ENCODE measurements at places on chromosomes 12 and 14.
A peak's percentile ranks its signal among the peaks of the same experiment; 100 is the strongest.

DNA sequence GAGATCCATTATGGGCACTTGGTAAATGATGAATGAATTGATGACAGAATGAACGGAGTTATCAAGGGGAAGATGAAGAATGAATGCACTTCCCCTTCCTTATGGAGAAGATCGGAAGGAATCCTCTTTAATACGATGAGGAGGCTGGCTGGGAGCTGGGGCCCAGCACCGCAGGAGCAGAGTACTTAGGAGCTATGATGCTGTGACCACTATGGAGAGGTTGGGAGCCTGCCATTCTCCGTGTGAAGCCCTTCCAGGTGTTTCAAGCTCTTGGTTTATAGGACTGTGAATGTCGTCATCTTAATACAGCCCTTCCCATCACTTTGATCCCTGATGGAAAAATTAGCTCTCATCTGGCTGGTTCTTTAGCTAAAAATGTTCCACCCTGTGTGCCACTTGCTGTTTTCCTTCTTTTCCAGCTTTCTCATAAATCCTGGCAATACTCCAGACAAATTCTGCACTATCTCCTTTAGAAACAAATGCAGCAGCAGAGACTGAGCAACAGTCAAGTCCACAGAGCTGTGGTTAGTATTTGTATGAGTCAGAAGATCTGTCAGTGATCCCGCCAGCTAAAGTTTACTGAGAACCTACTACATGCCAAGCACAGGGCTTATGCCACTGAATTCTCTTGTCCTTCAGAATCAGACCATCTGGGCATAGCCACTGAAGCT, 263.1 kb upstream of the CRY1 start:
- no peak for DNase-seq

DNA sequence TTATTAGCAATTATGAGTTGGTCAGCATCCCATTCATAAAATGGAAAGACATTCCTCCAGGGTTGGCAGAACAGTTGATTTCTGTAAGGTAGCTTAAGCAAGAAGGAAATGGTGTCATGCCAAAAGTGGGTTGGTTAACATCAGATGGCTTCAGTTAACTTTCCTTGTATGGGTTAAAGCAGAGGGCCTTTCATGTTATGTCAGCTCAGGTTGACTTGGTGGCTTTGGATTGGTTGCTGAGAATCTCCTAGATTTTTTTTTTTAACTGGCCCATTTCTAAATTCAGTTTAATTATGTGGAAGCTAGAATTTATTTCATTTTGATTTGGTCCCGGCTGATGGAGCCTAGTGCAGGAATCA, 87.8 kb downstream of the BBS10 start:
- no peak for DNase-seq

DNA sequence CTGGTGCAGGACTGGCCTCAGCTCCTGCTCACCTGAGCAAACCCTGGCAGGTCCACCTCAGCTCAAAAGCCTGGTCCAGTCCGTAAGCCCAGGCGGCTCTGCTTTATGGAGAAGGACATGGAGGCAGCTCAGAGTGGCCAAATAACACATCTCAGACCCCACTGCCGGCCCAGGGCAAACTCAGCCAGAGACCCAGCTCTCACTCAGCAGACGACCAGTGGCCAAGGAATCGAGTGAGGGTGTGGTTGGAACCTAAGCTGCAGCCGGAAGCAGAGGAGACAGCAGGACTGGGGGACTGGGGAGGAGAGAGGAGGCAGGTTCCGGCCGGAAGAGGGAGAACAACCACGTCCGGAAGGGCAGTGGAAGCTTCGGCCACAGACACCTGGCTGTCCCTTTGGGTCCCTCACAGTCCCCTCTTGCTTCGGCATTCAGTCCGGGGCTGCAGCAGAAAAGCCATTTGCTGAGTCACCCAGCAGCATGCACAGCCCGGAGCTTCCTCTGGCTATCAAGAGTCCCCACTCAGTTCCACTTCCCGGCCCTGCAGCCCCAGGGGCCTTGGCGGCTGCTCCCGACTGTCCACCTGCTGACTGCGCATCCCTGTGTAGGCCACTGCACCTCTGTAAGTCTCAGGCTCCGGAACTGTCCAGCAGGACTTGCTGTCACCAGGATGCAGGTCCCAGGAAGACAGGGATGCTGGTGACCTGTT, 104.0 kb downstream of the CALM1 start:
- peak; percentile 63 for DNase-seq

DNA sequence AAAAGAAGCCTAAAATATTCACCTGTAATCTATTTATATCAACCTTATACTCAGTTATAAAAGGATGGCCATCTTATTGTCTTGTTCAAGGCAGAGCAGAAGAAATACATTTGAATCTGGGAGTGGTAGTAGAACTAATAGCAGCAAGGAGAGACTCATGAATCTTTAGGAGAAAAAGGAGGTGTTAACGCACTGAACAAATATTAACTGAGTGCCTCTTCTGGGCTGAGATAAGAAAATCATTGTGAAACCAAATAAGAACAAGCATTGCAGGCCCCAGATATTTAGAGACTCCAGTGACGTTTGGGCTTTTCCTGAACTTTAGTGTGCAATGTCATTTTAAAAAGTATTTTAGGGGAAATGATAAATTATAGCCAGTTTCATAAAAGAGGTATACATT, 790.6 kb downstream of the DIO2 start:
- no peak for DNase-seq

DNA sequence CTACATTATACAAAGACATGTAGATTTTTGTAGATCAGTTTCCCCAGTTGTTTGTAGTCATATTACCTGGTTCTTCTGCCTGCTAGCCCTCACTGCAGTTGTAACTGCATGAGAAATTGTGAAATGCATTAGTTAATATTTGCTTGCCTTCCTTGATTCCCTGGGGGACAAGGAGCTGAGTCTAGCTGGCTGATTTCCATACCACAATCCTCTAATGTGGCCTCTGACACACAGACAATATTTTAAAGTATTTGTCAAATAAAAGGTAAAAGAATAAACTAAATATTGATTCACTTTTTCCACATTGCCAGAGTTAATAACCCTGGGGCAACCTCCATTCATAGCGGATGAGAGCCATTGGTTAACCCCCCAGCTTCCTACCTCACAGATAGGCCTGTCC, 128.8 kb upstream of the TMEM132C start:
- no peak for DNase-seq

DNA sequence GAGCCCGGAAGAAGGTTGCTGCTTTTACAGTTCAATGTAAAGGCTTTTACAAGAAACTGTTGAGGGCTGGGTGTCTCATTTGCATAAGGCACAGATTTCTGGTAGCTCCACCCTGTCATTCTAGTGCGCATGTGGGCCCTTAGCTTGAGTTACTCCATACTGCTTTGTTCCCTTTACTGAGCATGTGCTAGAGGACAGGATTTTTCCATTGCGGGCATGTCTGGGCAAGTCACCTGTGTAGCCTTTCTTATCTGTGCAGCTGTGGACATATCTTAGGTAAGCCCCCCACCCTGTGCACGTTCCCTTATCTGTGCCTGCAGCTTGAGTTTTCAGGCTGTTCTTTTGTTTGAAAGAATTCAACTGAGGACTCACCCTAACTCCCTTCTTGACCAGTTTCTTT, 56.2 kb upstream of the ARHGAP5 start:
- DNase-seq: peak; percentile 45

- DNase-seq: no peak
These were observed 43.8 kb upstream of the PPM1H start for GRCh38 chr12:62978768-62979167.

DNA sequence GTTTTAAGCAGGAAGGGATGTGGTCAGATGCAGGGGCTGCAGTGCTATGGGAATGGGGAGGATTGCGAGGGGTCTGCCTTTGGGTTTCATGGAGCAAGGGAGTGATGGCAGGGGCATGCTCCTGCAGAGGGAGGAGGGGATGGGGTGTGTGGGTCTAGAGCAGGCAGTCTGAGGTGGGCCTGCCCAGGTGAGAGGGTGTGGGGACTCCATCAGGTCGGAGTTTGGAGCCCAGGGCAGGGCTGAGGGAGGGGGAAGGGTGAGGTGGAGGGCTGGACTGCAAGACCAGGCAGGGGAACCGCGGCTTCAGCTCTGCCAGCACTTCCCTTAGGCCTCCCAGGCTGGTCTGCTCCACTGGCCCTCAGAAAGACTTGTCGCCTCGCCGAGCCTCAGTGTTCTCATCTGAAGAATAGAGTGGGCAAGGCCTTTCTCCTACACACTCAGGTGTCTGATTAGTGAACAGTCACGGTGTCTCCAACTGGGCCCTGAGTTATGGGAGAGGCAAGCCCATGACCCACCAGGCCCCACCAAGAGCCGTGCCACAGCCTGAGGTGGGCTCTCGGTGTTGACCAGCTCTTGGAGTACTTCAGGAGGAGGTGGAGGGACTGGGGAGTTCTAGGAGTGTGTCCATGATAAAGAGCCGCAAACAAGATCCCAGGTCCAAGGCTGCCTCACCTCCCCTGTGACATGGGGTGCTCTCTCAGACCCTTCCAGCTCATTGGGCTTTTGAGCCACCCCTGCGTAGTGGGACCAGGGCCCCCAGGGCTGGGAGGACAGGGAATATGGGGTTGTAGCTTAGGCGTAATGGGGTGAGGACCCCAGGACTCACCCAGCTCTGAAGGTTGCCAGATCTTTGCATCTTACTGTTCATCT, 20.1 kb upstream of the KRT80 start:
- no peak for DNase-seq

DNA sequence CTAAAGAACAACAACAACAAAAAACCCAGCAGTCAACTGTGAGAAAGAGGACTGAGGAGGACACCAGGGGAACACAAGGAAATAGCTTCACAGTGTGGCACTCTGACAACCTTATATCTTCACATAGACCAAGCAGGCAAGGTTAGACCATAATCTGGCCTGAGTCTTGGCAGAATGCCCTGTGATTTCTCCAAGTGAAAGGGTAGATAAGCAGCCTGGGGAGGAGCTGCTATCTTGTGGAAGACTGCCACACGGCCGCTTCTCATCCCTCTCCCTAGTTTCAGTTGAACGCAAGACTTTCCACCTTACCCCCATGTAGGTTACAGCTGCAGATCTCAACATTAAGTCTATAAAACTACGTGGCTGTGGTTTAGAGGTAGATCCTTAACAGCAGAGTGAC, 3.7 kb downstream of the SLC25A21 start:
- no peak for DNase-seq

GRCh38 chr12:13165617-13166041, 30.9 kb upstream of the EMP1 start:
- peak; percentile 80 for DNase-seq

GRCh38 chr12:5913387-5913786, 31.7 kb downstream of the ANO2 start:
- DNase-seq: no peak

DNA sequence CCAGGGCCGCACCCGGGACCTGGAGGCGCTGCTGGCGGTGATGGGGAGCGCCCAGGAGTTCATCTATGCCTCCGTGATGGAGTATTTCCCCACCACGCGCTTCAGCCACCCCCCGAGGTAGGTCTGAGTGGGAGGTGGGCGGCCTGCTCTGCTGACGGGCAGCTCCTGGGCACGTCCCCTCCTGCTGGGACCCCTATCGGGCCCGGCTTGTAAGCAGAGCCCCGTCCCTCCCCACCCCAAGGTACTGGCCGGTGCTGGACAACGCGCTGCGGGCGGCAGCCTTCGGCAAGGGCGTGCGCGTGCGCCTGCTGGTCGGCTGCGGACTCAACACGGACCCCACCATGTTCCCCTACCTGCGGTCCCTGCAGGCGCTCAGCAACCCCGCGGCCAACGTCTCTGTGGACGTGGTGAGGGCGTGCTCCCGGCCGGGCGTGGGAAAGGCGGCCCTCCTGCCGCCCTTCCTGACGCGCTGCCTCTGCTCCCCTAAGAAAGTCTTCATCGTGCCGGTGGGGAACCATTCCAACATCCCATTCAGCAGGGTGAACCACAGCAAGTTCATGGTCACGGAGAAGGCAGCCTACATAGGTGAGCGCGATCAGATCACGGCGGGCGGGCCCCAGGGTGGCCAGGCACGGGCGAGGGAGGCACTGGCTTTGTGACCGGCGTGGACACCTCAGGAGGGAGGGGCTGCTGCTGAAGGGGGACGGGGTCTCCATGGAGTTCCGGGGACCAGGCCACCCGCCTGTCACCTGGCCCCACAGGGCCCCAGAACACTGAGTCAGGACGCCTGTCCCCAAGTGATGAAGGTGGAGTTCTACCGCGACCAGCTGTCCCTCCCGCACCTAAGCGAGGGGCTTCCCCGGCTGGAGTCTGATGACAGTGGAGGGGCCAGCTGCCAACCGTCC, 7.3 kb downstream of the PLD4 start:
- DNase-seq: no peak

DNA sequence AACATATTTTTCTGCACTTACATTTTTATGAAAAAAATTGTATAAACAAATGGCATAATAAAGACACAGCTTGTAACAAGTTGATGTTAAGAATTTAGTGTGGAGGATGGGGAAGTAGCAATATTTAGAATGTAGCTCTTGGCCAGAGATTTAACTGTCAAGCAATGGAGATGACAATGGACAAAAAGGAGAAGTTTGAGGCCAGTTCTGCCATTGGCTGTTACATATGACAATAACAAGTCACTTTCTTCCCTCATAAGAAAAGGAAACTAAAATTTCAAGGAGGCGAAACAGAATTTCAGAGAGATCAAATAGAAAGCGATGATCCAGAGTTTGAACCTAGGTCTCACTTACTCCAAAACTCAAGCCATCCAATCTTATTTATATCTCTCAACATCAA, 122.8 kb upstream of the CCDC175 start:
- peak; percentile 14 for DNase-seq

DNA sequence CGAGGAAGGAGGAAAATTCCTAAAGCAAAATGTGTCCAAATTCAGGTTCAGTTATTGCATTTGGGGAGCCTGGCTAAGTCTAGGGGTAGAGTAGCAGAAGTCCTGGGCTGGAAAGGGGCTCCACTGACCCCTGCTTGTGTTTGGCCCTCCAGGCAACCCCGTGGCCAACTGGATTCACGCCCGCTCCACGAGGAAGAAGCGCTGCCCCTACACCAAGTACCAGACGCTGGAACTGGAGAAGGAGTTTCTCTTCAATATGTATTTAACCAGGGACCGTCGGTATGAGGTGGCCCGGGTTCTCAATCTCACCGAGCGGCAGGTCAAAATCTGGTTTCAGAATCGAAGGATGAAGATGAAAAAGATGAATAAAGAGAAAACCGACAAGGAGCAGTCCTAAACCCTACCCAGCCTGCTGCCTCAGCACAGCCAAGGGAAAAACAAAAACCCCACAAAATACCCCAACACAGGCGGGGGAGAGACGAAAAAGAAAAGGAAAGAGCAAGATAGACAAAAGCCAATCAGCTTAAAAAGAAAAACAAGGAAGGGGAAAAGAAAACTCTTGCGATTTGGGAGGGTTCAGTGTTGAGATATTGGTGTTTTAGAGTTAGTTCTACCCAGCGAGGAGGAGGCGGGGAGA, 2.4 kb downstream of the HOXC9 start:
- DNase-seq: no peak

GRCh38 chr12:124763594-124763979, 100.1 kb downstream of the SCARB1 start:
- no peak for DNase-seq

- DNase-seq: peak; percentile 43
These were observed 414 bp upstream of the ANKS1B start for GRCh38 chr12:99985129-99985570.

- DNase-seq: no peak
These were observed 6.1 kb downstream of the RHOF start for GRCh38 chr12:121787063-121788025.

GRCh38 chr12:57460468-57460784, 841 bp downstream of the GLI1 start:
- DNase-seq: no peak

Data from KBM-7 (cell line).